Activated CD4-positive, CD25-positive, alpha-beta regulatory T cell (primary cell): ENCODE measurements at places on chromosomes 4 and X.

DNA sequence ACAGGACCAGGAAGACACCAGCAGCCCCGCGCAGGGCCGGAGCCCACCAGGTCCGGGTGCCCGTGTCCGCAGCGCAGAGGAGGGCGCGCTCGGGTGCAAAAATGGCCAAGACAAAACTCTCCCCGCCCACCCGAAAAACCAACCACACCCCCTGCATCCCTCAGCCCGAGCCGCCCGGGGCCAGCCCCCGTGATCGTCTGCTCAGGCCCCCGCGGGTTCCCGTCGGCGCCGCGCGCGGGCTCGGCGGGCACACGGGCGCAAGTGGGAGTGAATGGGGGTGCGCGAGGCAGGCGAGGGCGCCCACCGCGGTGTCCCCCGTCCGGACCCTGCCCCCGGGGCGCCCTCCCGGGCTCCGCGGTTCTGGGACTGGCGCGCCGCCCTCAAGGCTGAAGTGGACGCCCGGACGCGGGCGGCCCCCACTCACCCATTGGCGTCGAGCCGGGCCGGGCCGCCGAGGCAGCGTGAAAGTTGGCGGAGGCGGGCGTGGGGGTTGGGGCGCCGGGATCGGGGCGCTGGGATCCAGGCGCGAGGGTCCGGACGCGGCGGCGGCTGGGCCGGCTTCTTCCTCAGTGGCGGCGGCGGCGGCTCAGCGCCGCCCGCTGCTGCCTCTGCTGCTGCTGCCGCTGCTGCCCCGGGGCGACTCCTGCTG, 393 bp downstream of the SH3KBP1 start:
- no peak for DNase-seq

DNA sequence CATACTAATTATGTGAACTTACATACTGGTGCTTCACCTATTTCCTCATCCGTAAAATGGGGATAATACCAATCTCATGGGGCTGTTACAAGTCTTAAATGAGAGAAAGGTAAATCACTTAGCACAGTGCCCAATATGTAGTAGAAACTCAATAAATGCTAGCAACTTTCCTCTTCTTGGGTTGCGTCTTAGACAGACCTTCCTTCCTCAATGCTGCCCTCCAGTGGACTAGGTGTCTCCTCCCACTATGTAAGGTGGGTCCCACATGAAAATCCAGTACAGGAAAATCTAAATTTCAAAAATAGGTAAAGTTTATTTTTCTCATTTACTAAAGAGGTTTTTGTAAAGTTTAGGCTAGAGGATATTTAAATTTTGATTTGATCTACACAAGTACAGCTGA, 20.6 kb downstream of the ZDHHC9 start:
- DNase-seq, result no peak

GRCh38 chrX:25599061-25599460, 539.1 kb upstream of the MAGEB18 start:
- DNase-seq, result no peak

DNA sequence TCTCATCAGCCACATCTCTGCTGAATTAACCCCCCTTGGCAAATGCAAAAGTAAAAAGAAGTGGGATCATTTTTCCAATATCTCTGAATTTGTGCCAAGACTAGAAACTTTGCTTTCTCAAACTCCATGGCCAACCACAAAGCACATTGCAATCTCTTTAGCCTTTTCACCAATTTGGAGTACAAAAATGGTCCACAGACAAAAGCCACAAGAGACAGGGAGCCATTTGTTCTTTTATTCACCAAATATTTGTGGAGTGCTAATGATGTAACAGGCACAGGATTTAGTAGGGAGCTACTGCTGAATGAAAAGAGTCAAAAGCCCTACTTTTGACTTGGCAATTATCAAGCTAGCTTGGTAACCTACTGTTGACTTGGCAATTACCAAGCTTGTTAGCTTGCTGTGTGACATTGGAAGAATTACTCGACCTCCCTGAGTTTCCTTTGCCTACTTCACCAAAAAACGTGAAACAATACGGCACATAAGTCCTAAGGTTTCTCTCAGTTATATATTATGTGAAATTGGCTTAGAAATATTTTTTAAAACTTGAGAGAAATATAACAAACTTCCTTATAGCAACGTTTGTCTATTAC, 97.1 kb upstream of the KLF3 start:
- no peak for DNase-seq

DNA sequence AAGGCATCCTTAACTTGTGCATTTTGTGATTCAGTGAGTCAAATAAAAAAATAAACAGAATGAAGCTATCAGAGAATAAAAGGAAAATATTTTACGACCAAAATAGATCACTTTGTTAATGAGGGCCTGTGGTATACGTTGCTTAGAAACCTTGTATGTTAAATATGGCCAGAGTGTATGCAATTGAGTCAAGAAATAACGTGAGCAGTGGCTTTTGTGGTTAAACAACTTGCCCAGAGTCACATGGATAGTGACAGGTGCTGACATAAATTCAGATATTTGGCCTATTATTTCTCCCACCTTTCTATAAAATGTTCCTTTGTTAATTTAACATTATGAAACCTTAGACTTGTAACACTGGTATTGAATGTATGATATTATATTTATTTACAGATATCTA, 393.4 kb downstream of the PABPC4L start:
- DNase-seq, result no peak

GRCh38 chr4:154406018-154406795, 85.4 kb downstream of the DCHS2 start:
- DNase-seq, result no peak

DNA sequence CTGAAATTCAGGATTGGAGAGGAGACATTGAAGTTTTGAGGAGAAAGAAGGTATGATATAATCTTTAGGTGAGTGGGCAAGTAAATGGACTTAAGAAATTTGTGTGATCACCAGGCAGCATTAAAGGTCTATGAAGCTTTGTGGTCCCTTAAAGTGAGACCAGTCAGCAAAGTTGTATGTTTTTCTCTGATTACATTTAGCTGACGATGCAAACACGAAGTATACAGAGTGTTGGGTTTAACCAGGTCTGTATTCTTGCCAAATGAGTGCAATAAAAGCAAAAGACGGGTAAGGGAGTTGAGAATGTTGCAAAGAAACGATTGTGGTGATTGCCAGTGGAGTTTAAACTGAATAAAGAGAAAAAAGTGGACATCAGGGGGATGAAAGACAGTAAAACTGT, 11.6 kb upstream of the YIPF6 start:
- no peak for DNase-seq

DNA sequence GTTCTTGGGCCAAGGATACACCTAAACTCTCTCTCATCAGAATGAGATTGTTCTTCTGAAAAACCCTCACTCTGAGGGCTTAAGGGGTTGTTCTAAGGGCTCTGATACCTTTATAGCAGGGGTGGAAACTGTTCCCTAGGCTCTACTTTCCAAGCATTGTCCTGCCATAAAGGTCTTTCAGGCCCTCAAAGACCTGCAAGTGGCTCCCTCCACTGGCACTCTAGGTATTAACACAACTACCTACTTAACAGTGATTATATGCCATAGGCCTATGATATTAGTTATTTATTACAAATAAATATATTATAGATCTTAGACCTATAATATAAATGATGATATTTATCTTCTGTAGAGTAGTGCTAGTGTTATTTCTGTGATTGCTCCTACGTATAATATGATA, 473.7 kb upstream of the RPS6KA3 start:
- DNase-seq, result no peak

GRCh38 chrX:10781847-10782530, 161.6 kb upstream of the MID1 start:
- no peak for DNase-seq

DNA sequence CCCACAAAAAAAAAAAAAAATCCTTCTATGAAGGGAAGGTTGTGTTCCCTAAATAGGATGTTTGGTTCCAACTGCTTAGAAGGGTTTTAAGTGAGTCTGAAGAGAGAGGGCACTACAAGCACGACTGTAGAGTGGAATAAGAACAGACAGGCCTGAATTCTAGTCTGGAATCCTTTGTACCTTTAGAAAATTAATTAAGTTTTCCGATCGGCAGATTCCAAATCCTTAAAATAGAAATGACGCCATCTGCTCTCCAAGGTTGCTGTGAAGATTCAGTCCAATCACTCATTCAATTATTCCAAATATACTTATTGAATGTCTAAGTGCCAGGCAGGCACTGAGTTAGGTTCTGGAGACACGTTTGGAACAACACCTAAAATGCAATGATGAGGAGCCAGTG, 3.8 kb downstream of the HS3ST1 start:
- DNase-seq, result no peak

- no peak for DNase-seq
Observed at GRCh38 chr4:132866616-132867015, 282.5 kb upstream of the PCDH10 start.

- DNase-seq, result no peak
Observed at GRCh38 chrX:26845056-26845455, 618.1 kb downstream of the PPP4R3C start.

DNA sequence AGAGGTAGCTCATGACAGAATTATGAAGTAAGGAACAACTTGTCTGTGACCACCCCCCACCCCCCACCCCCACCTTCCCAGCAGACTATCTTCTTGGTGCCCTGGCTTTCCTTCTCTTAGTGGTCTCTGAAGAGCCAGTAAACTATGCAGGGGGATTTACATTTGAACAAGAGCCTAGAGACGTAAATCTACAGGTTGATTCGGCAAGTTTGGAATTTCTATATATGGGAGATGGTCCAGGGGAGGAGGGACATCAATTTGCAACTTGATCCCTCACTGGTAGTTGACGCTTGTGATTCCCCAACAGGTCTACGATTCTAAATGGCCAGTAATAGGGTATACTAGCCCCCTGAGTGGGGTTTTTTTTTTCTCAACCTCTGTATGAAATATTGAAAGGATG, 36.7 kb downstream of the IL13RA1 start:
- DNase-seq, result no peak

DNA sequence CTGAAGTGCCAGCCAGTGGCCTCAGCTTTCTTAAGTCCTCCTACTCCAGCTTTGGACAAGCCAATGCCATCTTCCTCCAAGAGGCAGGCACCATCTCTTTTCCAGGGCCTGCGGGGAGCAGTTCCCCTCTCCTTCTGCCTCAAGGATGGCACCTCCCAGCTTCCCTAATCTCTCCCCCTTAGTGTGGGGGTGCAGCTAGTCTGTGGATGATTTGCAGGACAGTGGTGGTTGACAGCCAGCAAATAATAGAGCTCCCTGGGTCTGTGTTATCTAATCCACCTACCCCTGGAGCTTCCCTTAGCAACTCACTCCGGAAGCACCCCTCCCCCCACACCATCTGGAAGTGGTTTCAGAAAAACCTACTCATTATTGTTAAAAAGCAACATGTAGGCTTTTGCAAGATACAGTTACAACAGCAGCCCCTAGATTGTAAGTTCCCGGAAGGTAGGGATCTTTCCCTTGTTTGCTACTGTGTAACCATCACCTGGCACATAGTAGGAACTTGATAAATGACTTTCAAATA, 247.1 kb downstream of the BCOR start:
- no peak for DNase-seq
